H4 (cell line): ENCODE measurements at places on chromosomes 7 and 10. TPM values are rescaled to one million over a fixed set of nuclear protein-coding genes. Genes with fewer than 3 reads are reported as not detected.

Gene GOLGA7B
- total RNA-seq = 0.04 and 0.08 TPM in 2 replicates

DNA sequence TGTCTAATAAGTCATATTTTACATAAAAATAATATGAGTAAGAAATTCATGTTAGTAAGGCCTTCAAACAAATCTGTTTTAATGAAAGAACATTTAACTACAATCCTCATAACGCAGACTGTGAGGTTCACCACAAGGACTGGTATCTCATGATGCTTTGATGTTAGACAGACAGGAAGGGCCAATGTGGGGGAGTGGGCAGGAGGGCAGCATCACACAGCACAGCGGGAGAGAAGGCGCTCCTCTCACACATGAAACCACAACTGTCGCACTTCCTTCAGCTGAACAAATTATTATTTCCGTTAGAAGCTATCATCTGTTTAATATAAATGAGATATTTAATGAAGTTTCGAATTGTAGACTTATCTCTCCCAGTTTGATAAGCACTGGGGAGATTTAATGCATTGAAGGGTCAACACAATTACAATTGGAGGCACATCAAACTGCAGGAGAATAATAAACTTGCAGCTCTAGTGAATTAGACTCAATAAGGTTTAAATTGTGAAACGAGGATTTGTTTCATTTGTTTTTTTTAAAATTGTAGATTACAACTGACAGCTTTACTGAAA, 466.1 kb downstream of the PARD3 start:
- no peak for DNase-seq

Gene DPP6
- total RNA-seq = 0.06 TPM in 1 of 2 replicates, not detected in the other

DNA sequence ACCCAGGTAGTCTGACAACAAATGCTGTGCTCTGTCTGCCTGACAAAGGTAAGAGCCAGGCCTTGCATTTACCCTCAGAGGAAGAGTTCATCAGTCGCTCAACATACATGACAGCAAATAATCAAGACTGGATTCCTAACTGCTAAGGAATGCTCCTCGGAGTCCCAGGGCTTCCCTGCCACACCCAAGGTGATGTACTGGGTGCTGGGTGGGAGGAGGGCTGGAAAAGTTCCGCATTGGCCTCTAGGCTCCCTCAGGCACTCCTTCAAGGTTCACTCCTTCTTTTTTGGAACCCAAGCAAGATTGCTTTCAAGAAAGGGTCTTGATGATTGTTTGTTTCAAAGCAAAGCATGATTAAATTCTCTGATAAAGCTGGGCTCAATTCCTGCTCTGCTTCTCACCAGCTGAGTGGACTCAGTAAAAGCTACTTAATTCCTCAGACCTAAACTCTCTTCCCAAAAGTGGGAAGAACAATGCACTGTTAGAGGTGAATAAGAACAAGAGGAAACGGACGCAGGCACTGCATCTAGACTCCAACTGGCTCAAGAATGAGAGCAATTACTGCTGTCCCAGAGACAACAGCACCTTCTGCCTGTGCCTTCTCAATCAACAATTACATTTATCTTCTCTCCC, 173.5 kb downstream of the ELMO1 start:
- DNase-seq = no peak

DNA sequence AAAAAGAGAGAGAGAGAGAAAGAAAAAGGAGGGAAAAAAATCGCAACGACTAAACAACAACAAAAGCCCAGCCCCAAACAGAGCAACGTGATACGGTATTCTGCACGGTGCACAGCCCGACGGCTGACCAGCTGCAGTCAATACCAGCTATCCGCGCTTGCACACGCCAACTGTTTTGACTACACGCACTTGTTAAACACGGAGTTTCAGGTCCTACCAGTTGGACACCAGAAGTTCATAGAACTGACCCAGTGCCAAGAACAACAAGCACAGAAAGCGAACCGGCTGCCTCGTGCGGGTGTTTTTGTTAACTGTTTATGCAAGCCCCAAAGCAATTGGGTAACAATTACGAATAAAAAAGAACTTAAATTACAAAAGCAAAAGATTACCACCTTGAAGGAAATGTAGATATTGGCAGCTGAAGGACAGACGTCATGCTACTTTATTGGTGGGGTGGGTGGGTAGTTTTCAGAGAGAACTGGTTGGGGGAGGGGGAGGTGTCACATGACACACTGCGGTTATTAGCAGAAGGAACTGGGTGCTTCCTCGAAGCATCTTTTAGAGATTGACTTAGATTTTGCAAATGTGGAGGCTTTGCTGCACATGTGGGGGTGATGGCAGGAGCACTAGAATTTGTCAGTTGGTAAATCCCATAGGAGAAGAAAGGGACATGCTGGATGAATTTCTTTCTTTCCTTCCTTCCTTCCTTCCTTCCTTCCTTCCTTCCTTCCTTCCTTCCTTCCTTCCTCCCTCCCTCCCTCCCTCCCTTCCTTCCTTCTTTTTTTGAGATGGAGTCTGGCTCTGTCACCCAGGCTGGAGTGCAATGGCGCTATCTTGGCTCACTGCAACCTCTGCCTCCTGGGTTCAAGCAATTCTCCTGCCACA, 110.6 kb upstream of the EFCAB10 start:
- peak; percentile 86 for DNase-seq

Gene AGMO
- 0.12 TPM in 1 of 2 replicates, not detected in the other for total RNA-seq

Gene NUTM2A
- total RNA-seq = 0.37 TPM in 1 of 2 replicates, not detected in the other

DNA sequence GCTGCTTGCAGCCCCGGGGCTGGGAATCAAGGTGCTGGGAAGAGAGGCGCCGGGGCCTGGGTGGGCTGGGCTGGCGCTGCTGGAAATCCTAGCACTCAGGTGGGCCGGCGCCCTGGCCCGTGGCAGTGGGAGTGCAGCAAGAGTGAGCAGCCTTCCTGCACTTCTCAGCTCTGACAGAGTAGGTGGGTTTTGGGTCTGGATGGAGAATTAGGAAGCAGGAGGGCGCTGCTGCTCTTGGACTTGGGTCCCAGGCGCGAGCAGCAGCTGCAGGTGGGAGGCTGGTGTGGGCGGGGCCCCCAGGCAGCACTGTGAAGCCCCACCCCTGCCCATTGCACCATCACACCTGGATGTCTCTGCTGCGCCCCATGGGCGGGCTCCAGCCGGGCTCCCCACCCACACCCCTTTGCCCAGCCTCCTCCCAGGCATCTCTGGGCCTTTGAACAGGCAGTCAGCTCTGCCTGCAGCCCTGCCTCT, 6.0 kb downstream of the BRI3 start:
- no peak for DNase-seq

Gene PALD1
- 1.3 and 3.0 TPM in 2 replicates for total RNA-seq

DNA sequence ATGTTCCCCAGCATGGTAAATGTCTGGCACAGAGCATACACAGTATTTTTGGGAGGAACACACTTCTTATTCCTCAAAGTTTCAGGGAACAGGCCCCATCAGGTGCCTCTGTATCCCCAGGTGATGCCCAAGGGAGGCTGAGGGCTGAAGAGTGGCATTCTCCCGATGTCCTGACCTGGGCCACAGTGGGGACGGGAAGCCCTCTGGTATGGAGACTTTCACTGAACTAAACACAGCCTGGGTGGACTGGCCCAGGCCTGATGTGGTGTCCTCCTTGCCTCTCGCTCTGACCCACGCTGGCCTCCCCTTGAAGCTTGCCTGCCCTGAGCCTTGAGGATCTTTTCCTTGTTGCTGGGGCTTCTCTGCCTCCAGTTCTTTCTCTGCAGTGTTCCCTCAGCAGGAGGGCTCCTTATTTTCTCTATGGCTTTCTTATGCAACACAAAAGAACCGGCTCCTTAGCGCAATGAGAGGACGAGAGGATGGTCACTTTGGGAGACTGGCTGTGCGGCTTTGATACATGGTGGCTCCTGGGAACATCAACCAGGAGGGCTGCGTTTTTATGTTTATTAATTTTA, 157.5 kb upstream of the TNS3 start:
- no peak for DNase-seq

- peak; percentile 91 for DNase-seq
These were observed 535.9 kb downstream of the AUTS2 start for GRCh38 chr7:70134029-70134770.

Gene LIPK
- not detected in 2 replicates for total RNA-seq

DNA sequence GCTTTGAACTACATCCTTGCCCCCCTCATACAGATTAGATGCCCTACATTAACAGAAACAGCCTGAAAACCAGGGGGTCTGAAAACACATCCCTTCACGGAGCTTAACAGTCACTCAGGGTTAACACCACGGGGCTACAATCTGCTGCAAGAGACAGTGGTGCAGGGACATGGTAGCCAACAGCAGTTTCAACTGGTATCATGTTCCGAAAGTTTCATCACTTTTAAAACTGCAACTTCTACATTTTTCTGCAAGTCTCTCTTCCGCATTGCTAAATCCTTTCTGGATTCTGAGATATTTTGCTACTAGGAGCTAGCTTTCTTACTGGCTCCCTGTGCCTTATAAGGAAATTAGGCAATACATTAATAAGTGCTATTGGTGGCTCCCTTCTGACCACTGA, 92.6 kb downstream of the JAZF1 start:
- DNase-seq = no peak

DNA sequence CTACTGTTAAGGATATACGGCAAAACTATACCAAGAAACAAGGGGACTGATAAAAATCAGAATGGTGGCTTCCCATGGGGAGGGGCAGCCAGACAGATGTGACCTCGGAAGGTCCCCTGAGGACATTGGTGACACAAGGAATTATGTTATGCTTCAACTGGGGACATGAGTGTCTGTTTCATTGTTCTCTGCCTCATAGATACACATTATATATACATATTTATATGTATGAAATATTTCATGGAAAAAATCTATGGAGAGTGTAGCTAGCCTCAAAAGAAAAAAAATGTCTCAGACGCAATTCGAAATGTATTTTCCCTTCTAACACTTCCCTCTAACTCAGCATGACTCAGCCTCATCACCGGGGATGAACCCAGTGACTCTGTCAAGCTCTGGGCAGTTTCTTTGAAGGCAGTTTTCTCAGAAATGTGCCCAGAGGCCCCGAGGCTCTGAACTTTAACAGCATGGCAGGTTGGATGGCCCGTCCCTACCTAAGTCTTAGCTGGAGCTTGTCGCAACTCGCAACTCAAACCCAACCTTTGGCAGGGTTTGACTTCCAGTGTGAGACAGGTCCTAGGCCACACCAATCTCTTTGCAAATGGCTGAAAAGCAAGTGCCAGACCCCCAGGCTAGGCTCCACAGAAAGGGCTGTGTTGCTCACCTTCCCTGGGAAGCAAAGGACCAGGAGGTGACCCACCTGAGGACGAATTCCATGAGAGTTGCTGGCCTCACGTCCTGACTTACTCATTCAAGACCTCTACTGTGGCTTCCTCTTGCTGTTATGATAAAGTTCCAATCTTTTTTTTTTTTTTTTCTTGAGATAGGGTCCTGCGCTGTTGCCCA, 86.9 kb downstream of the CARD11 start:
- peak; percentile 91 for DNase-seq

- DNase-seq = peak; percentile 10
These were observed 858.3 kb downstream of the GRM8 start for GRCh38 chr7:126394406-126394805.

- DNase-seq = no peak
These were observed 133.9 kb upstream of the BMPER start for GRCh38 chr7:33771422-33771821.

Gene FGL2
- not detected in 2 replicates for total RNA-seq

Gene TACR2
- not detected in 2 replicates for total RNA-seq

GRCh38 chr7:1847260-1848001, 177.4 kb downstream of the ELFN1 start:
- no peak for DNase-seq

- DNase-seq = no peak
These were observed 160.8 kb upstream of the TCF7L2 start for GRCh38 chr10:112789248-112789647.

Gene UBTD1
- total RNA-seq = 9.6 and 10.6 TPM in 2 replicates

DNA sequence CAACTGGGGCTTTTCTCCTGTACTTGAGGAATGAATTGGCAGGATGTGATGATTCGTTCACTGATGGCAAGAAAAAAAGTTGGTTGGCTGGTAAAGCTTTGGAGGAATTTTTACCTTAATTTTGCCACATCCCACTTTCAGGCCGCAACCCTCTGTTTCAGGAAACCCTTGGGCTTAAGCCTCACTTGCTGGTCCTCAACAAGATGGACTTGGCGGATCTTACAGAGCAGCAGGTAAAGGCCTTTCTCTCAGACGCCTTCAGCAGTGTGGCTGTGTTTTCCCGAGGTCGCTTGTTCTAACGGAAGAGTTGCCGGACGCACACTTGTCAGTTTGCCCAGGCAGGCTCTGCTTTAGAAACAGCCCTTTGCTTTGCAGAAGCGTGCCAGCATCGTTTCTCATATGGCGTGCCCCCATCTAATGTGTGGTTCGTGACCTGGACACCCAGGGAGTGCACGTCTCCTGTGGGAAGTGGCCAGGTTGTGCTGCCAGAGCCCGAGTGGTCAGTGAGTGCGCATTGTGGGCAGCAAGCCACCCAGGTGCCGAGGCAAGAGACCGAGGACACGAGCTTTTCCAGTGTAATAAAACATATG, 2.2 kb downstream of the MTG1 start:
- no peak for DNase-seq

DNA sequence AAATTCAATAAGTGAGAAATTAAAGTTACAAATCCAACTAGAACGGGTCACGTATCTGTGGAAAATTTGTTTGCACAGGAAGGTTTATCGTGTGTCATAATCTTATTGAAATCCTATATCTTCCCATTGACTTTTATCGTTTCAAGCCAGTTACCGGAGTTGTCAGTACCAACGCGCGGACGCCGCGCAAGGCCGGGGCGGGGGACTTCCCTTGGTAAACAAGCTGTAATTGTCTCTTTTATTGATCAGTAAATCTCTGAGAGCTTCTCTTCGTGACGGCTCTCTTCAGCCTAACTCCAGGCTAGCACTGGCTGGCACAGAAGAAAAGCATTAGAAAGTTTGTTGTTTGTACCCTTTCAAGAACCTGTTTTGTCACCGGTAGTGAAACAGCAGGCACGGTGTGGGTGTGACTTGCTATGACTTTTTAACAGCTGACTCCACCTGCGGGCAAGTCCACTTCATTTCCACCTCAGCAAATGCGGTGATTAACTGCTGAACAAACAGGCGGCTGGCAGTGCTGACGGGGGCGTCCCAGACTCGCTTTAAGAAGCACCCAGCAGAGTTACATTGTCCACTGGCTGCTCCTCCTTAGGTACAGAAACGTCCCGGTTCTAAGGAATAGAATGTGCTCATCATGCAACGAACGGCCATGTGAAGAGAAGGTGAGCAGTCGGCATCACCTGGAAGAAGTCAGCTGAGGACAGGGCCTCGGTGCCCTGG, 215.8 kb downstream of the MAD1L1 start:
- DNase-seq = no peak

Gene C10orf105
- total RNA-seq = not detected in 2 replicates

DNA sequence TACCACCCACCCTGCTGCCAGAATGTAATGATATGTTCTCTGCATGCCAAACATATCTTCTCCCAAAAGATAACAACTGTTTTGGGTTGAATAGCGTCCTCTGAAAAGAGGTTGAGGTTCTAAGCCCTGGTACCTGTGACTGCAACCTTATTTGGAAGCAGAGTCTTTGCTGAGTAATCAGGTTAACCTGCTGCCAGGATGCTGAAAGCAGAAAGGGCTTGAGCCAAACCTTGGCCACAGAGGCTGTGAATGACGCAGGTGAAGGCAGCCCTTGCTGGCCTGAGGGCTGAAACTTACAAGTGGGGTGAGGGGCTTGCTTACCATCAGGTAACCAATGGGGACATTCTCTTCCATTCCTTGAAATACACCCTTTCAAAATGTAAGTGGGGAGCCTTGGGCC, 151.8 kb upstream of the RHEB start:
- DNase-seq = no peak

Gene CTAGE4
- total RNA-seq = 0.15 and 0.16 TPM in 2 replicates

Gene EVX1
- total RNA-seq = not detected in 2 replicates
